ENCODE measurements at places on chromosomes 5 and 9.

GRCh38 chr9:28059192-28059591 lies 485.9 kb upstream of the C9orf72 start:
- no peak for DNase-seq

- no peak for DNase-seq
Measured at GRCh38 chr9:94287877-94288513, 28.9 kb downstream of the ZNF169 start.

DNA sequence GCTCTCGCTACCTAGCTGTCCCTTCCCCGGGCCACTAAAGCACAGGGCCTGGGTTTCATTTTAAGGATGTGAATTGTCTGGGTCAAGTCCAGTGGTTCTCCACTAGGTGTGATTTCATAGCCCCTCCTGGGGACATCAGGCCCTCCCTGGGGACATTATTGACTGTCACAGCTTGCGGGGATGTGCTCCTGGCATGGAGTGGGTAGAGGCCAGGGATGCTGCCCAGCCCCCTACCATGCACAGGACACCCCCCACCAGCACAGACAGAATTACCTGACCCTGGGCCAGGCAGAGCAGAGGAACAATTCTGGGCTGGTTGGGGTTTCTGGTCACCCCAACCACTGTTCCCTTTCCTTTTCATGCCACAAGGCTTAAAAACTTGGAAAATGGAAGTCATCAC lies 4.1 kb downstream of the FAM78A start:
- DNase-seq = peak; percentile 13

GRCh38 chr5:52672459-52672858 lies 115.3 kb upstream of the ITGA1 start:
- no peak for DNase-seq
